ENCODE measurements at places on chromosomes 16 and 17. TPM values are rescaled to one million over a fixed set of nuclear protein-coding genes. Genes with fewer than 3 reads are reported as not detected.

Gene AGRP
- total RNA-seq = not detected

Gene SRCIN1
- 4.9 TPM for total RNA-seq

Gene KCNH6
- not detected for total RNA-seq

Gene GFAP
- not detected for total RNA-seq

Gene SLFN12L
- total RNA-seq = not detected

Gene CD300E
- total RNA-seq = not detected

Gene HASPIN
- 71.3 TPM for total RNA-seq

Gene SGSH
- total RNA-seq = 38.4 TPM

Gene GPRC5C
- total RNA-seq = 1.1 TPM

Gene FGF11
- total RNA-seq = 11.0 TPM

Gene SEZ6L2
- 1.0 TPM for total RNA-seq

Gene SCIMP
- total RNA-seq = 0.72 TPM

Gene KRT40
- not detected for total RNA-seq

Gene C17orf78
- not detected for total RNA-seq

Gene SHISA9
- total RNA-seq = not detected

Gene RND2
- total RNA-seq = 0.30 TPM

Gene ZNF205
- 0.30 TPM for total RNA-seq

Gene SLFN14
- total RNA-seq = not detected

Gene HOXB8
- not detected for total RNA-seq

Gene MYH11
- 33.8 TPM for total RNA-seq

Gene EFCAB5
- total RNA-seq = 1.5 TPM

Gene SOCS3
- total RNA-seq = not detected
